ENCODE measurements at places on chromosomes 7 and 10.

- DNase-seq: peak; percentile 68
Observed at GRCh38 chr7:73623798-73624668, at the start of gene MLXIPL. TSS of gene MLXIPL (minus strand) at chr7:73624522. CDS start at chr7:73624492, 30 bp downstream.

DNA sequence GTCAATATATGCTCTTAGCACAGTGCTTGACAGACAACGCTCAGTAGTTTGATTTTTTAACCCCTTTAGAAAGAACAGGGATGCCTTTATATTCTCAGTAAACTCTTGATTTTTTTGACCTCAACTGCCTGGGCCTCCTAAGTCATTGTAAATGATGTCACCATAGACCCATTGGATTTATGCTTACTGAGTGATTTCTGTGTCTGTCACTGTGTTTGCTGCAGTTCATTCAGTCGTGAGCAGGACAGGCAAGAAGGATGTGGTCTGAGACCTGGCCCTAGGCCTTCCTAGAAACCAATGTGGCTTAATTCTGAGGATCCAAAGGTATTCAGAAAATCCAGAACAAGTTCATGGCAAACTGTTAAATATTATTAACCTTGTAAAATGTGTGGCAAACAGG, 868.1 kb downstream of the XPNPEP1 start:
- DNase-seq: no peak

DNA sequence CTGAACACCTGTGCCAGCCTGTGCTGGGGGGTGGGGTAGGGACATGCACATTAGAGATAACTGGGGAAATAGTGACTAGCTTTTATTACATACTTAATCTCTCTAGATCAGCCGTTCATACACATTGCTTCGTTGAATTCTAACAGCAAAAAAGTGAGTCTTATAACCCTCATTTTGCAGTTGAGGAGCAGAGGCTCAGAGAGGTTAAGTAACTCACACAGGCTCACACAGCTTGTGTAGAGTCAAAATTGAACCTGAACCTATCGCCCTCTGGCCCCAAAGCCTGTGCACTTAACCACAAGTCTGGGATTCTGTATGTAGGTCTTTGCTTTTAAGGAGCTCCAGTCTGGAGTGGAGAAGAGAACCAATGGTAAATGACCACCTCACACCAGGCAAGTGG, 59.9 kb downstream of the CDH23 start:
- DNase-seq: no peak

DNA sequence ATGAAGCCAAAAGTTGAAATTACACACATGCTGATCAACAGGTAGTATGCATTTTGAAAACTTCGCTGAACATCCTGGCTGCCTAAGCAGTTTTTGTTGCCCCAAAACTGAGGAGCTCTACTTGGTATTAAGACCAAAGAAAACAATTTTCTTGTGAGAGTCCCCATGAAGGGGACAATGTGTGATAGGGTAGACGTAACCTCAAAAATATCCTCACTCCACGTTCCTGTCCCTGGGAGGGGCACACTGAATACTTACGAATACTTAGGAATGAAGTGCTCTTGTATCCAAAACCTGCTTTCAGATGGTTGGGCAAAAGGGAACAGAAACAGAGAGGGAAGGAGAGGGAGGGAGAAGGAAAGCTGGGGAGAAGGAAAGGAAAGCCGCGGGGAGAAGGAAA, 24.7 kb downstream of the CCDC6 start:
- DNase-seq: peak; percentile 24

- DNase-seq: no peak
Observed at GRCh38 chr7:92797284-92797683, 39.1 kb downstream of the CDK6 start.

DNA sequence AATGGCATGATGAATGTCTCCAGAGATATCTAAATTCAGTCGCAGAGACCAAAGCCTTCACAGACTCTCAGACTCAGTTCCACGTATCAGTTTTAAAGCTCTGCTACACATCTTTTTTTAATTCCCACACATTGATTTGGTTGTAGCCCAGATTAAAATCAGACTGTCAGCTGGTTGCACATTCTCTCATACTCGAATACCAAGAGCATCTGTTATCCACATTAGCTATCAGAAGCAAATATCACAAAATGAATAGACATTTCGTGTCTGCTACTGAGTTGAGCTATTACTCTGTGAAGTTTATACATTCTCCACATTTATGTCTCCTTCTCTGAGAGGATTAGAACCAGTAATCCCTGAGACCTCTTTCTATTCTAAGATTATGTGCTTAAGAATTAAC, 229.2 kb downstream of the GPAM start:
- no peak for DNase-seq

DNA sequence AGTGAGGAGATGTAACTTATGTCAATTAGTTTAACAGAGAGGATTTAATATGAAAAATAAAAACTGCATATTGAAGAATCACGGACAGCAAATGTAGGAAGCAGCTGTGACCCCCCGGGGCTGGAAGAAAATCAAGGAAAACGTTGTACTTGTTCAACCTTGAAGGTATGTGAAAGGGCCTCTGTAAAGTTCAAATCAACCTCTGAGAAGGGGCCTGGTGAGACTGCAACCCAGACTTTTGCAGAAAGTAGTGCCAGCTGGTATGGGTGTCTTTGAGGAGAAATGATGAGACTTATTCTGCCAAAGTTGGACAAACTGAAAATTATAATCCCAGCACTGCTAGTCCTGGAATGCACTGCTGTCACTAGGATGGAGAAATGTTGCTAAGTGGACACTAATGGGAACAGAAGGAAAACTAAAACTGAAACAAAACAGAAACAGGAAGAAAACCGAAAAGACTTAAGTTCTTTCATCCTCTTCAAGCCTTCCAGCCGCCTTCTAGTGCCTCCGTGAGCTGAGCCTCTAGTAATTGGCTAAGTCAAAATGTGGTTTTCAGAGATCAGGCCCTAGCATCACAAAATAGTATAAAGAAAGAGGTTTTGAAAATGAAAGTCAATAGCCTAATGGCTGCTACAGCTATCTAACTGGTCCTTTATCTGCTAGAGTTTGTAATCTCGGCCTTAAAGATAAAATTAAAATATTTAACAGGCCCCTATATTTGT, 253.7 kb upstream of the SORCS1 start:
- DNase-seq: no peak

DNA sequence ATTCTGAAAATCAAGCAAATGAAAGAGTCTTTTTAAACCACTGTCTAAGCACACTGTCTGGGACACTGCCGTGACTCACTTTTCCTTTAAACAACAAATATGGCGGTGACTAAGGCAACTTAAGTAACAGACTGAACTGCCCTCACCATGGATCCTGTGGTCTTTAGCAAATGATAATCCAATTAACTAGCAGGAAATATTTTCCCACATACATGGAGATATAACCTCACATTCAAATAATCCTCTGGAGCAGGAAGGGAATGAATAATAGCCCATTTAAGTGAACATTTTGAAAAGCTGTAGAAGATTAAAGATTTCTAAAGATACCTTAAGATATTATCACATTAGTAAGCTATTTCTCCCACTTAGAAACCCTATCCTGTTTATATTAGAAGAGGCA, 40.3 kb upstream of the LRRC17 start:
- no peak for DNase-seq

DNA sequence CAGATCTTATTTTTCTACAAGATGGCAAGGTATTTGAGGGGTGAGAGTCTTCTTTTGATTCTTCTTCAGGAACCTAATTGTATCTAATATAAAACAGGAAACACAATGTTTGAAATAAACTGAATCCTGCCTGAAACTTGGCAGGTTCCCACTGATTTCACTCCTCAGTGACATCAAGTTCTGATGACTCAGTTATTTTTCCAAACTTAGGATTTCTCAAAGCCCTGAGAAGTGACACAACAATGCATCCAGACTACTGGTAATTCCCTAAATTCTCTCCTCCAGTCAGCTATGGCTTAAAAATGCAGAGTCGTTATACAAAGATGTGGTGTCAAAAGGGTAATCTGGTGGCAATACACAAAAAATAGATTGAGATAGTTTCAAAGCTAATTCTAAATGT, 80.9 kb downstream of the ABLIM1 start:
- no peak for DNase-seq

All from activated naive CD4-positive, alpha-beta T cell treated with anti-CD3 and anti-CD28 coated beads for 36 hours (primary cell).